ENCODE measurements at places on chromosomes 7 and 10. TPM values are rescaled to one million over a fixed set of nuclear protein-coding genes. Genes with fewer than 3 reads are reported as not detected.

DNA sequence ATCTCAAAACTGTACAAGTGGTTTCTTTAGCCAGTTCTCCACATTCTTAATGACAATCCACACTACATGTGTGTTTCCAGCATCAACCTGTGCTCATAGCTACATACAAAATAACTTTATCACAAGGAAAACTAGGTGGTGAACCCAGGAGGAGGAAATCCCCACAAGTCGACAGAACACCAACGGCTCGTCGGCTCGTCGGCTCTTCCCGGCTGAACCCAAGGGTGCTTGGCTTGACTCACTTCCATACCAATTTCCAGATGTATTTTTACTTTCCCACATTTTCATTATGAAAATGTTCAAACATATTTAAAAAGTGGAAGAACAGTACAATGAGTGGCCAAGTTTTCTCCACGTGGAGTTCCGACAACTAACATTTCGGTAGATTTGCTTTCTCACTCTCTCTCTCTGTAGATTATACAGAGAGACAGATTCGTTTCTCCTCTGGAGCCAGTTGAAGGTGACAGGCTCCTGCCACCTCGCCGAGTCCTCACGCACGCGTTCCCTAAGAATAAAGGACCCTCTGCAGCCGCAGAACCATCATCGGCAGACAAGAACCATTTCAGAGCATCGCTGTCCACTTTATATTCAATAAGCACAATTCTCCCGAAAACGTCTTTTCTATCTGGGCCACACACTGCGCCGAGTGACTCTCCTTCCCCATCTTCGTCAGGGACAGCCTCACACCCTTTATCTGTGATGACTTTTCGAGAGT is 53.3 kb downstream of the DIP2C start:
- DNase-seq = no peak

The CLDN4 gene
- 24.3 TPM for total RNA-seq

The CYP26C1 gene
- total RNA-seq = not detected

DNA sequence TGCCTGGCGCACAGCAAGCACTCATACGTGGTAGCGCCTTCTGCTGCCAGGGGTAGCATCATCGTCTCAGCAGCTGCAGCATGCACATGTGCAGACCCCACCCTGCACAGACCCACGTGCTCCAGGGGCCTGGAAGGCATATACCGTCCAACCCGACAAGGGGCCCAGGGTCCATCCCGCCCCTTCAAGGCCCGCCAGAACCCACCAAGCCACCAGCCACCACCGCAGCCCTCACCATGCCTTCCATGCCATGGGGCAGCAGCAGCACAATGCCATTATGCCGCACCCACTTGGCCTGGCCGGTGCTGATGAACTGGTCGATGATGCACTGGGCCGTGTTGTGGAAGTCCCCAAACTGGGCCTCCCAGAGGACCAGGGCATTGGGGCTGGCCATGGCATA is 22.7 kb downstream of the OGDHL start:
- DNase-seq = no peak

- DNase-seq = no peak
Measured at GRCh38 chr10:7263616-7264015, 147.2 kb downstream of the SFMBT2 start.

The ADAM8 gene
- total RNA-seq = 6.7 TPM

The NFKB2 gene
- total RNA-seq = 19.8 TPM
